ENCODE measurements at places on chromosomes 7 and 10.

DNA sequence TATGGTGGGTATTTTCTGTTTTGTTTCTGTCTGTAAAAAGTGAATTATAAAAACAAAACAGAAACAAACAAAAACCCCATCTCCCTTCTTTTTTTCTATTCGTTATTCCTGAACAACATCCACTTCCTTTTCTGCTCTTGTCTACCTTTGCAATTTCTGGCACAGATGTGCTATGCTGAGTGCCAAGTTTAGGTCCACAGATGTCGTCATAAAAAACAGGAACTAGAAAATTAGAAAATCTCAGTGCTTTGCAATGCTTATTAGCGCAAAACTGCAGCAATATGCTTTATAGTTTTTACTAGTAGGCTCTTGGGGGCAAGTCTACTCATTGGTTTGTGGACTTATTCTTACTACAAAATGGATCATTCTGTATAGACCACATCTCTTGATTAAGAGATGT lies 94.2 kb upstream of the PRKCQ start:
- H3K4me3 ChIP-seq, result no peak overlapping the region
- H3K27ac ChIP-seq, result no peak overlapping the region
- DNase-seq, result no peak
- H3K4me1 ChIP-seq, result no peaks in the 10 kb centered on the region

DNA sequence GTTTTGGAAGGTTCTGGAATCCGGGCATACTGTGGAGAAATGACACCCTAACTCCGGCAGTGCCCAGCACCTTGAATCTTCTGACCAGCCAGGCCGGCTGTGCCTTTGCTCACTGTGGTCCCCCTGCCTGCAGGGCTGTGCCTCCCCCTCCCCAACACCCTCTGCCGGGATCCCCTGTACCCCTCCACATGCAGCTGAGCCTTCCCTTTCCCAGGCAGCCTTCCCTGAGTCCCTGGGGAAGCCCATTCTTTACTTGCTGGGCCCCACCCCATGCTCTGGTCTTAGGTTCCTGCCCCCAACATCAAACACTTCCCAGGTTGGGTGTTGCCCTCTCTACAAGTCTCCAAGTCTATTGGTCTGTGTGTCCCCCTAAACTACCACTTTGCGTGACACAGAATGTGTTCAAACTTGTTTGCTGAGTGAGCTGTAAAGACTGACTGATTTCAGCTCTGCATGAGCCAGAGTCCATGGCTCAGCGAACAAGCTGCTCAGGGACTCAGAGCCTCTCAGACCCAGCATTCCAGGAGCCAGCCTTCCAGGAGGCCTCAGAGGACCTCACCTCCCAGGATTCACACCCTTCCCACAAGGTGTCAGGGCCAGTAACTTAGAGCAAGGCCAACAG lies 31.6 kb downstream of the CALML5 start:
- no peak overlapping the region for H3K4me3 ChIP-seq
- H3K4me1 ChIP-seq, result peaks cover 14% of the 10 kb centered on the region
- H3K27ac ChIP-seq, result no peak overlapping the region
- DNase-seq, result no peak

- no peak for DNase-seq
- no peaks in the 10 kb centered on the region for H3K4me1 ChIP-seq
- H3K27ac ChIP-seq, result no peak overlapping the region
- H3K4me3 ChIP-seq, result no peak overlapping the region
- H3K27me3 ChIP-seq, result no peaks in the 10 kb centered on the region
Measured at GRCh38 chr7:123190109-123190831, 9.5 kb downstream of the SLC13A1 start.

- peak; percentile 48 for DNase-seq
- H3K4me3 ChIP-seq, result no peak overlapping the region
- peaks cover 22% of the 10 kb centered on the region for H3K4me1 ChIP-seq
- H3K36me3 ChIP-seq, result no peaks in the 10 kb centered on the region
Measured at GRCh38 chr10:129956876-129957673, 7.0 kb downstream of the EBF3 start.
